ENCODE measurements at places on chromosomes 7 and 10.
A peak's percentile ranks its signal among the peaks of the same experiment; 100 is the strongest.

DNA sequence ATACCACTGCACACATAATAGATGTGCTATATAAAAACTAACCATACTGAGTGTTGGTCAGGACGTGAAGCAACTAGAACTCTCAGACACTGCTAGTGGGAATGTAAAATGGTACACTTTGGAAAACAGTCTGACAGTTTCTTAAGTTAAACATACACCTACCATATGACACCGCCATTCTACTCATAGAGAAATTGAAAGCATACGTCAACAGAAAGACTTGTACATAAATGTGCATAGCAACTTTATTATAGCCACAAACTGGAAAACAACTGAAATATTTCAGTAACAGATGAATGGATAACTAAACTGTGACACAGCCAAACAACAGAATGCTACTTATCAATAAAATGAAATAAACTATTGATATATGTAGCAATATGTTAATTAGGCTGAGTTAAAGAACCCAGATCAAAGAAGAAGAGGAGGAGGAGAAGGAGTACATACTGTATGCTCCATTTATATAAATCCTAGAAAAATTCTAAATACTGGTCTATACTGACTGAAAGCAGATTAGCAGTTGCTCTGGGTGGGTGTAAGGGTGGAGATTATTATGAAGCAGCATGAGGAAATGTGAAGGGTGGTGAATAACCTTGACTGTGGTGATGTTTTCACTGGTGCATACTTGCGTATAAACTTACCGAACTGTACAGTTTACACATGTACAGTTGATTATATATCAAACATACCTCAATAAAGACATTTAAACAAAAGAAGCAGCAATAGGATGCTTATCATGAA lies 48.6 kb downstream of the ARHGAP21 start:
- no peak for DNase-seq

GRCh38 chr7:55593172-55593514 lies 20.8 kb upstream of the VOPP1 start:
- no peak for DNase-seq

DNA sequence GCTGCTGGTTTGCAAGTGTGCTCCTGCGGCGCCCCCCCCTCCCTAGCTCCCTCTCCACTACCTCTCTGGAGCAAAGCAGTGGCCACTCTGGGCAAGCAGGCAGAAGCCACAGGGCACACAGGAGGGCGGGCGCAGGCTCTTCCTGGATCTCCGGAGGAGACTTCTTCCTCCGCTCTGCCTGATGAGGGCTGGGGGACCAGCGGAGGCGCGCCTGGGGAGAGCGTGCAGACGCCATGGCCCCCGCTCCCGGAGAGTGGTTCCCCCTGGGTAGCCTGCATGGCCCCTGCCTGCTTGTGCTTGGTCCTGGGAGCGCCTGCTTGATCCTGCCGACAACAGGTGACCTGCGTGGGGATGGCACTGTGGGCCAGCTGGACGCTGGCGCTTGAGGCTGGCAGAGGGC lies 29.0 kb downstream of the ANKMY2 start:
- DNase-seq, result no peak

- DNase-seq, result no peak
Observed at GRCh38 chr10:30151581-30152389, 92.4 kb upstream of the JCAD start.

- DNase-seq, result no peak
Observed at GRCh38 chr7:104653825-104654401, 325.5 kb downstream of the LHFPL3 start.

- DNase-seq, result peak; percentile 6
Observed at GRCh38 chr10:96025566-96025965, 17.8 kb upstream of the CCNJ start.

- DNase-seq, result no peak
Observed at GRCh38 chr10:133459454-133460207, 5.9 kb downstream of the SCART1 start.

- no peak for DNase-seq
Observed at GRCh38 chr10:114295393-114295792, 56.3 kb downstream of the VWA2 start.

DNA sequence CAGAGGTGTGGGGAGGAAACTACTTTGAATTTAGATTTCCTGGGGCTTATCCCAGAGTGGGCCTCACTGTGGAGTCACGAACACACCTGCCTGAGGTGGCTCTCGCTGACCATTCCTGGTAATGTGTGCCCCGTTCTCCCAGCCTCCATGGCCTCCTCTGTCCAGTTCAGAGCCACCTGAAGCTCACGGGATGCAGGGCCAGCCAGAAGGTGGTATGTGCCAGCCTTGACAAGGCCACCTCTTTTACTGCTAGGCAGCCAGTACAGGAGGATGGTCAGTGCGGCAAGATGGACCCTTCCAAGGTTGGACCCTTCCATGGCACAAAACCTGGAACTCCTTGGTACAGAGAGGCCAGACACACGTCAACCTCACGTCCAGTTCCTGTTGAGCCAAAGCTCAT lies 210.3 kb downstream of the DNAJB6 start:
- DNase-seq, result no peak

DNA sequence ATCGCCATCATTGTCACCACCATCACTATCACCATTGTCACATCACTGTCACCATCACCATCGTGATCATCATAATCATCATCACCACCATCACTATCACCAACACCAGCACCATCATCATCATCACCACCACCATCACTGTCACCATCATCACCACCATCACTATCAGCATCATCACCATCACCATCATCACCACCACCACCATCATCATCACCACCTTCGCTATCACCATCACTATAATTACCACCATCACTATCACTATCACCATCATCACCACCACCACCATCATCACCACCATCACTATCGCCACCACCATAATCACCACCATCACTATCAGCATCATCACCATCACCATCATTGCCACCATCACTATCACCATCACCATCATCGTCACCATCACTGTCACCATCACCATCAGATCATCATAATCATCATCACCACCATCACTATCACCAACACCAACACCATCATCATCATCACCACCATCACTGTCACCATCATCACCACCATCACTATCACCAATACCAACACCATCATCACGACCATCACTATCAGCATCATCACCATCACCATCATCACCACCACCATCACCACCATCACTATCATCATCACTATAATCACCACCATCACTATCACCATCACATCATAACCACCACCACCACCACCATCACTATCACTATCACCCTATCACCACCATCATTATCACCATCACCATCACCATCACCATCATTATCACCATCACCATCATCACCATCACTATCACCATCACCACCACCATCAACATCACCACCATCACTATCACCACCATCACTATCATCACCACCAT lies 6.0 kb upstream of the GNA12 start:
- no peak for DNase-seq

- no peak for DNase-seq
Observed at GRCh38 chr7:134660961-134661376, 14.3 kb downstream of the BPGM start.

- no peak for DNase-seq
Observed at GRCh38 chr7:45190406-45191165, 33.0 kb downstream of the RAMP3 start.

- no peak for DNase-seq
Observed at GRCh38 chr7:139854803-139855497, 25.9 kb downstream of the TBXAS1 start.

DNA sequence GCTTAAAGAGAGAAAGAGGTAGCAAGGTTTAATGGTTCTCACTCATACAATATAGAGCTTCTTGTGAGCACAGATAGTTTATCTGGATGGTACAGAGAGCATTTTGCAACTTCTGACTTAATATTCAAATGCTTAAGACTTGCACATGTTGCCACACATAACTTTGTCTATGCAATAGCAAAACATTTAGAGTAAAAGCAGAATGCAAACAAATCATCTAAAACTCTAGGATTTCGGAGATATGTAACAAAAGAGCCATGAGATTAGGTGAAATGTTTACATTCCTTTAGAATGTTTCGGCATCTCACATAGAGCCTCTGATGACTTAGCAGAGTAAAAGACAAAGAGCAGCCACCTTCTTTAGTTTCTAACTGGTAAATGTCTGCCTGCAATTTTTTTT lies 717.1 kb upstream of the LRRN3 start:
- DNase-seq, result no peak

DNA sequence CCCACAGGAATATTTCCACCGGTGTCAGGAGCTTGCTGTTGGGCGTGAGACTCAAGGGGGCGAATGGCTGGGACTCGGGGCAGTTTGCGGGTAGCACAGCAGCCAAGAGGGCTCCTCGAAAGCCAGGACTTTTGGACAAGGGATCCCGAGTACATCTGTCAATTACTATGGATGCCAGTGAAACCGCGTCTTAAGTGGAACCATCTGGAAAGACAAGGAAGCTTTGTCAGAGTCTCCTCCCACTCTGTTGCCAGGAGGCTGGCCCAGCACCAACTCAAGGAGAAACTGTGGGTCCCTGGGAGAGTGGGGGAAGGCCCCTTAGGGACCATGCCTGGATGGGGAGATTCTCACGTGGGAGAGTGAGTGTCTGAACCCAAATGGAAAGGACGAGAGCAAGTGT lies 57.1 kb downstream of the C10orf143 start:
- no peak for DNase-seq
